Right ventricle myocardium superior (tissue), 1 donor: ENCODE measurements at places on chromosomes 1 and 21. TPM values are rescaled to one million over a fixed set of nuclear protein-coding genes. Genes with fewer than 3 reads are reported as not detected.

DNA sequence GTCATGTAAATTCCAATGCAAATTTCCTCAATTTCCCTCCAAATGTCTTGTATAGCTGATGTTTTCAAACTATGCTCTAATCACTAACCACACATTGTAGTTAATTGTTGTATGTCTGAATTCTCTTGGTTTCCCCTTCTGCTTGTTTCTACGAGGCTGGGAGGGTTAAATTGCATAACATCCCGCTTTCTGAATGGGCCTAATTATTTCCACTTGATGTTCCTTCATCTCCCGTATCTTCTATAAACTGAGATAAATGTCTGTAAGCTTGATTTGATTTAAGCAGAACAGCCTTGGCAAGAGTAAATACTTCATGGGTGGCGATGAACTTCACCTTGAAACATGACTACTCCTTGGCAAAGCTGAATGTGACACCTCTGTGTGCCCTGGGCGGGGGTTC is 72.2 kb downstream of the SERINC2 start:
- no peak for DNase-seq

DNA sequence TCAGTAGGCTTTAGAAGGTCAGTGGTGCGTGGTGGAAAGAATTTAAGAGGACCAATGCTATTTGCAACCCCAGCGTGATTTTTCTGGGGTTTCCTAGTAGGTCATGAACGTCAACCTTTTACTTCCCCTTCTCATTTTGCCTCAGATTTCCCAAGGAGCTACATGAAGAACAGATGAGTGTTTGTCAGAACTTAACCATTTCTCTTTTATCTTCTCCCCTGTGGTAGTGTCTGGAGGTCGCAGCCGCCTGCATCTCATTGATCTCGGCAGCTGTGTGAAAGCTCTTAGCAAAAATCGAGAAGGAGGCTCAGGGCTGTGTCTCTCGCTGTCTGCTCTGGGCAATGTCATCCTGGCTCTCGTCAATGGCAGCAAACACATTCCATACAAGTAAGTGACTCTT is 491.1 kb downstream of the KIF26B start:
- DNase-seq: no peak

- no peak for DNase-seq
Measured at GRCh38 chr1:236699366-236699765, 13.1 kb downstream of the ACTN2 start.

- no peak for DNase-seq
Measured at GRCh38 chr1:31605908-31606427, 11.5 kb upstream of the HCRTR1 start.

GRCh38 chr1:13540866-13541265 is 27.1 kb upstream of the LRRC38 start:
- peak; percentile 69 for DNase-seq

DNA sequence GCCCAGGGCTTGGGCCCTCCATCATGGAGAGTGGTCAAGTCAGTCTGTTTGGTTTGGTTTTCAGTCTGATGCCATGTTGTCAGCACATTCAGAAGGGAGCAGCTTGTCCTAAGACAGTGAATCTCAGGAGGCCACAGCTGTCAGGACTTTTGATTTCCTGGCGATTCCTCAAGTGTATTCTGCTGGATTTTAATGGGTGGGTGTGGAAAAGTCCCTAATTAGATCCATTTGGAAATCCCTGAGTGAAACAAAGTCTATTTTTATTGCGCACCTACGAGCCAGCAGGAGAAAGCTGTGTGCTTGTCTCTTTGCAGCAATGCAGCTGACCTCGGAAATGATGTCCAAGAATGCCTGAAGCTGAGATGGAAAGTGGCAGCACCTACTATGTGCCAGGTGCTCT is 21.6 kb upstream of the FHAD1 start:
- DNase-seq: no peak

DNA sequence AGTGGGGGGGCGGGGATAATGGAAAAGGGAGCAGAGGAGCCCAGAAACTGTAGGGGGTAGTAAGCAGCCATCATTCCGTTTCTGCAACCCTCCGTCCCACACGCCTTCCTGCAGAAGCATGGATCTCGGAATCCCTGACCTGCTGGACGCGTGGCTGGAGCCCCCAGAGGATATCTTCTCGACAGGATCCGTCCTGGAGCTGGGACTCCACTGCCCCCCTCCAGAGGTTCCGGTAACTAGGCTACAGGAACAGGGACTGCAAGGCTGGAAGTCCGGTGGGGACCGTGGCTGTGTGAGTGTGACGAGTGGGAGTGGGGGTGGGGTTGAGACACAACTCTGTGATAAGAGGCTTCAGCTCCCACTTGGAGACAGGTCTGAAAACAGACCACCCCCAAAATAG is 706 bp downstream of the CREB3L4 start:
- DNase-seq: no peak

DNA sequence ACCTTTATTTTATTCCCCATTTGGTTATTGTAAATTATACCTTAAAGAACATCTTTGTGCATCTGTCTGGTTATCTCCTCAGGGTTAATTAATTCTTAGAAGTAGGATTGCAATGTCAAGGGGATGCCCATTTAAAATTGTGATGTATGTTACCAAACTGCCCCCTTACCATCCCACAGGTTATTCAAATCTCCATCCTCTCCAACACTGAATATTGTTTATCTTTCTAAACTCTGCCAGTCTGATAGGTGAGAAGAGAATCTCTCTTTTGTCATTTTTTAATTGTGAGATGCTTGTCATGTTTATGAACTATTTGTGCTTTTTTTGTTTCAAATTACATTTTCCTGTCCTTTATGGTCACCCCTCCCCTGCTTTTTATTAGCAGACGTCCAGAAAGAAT is 55.8 kb downstream of the VWA5B1 start:
- no peak for DNase-seq

GRCh38 chr1:178506669-178507068 is 6.2 kb upstream of the TEX35 start:
- no peak for DNase-seq

- DNase-seq: no peak
Measured at GRCh38 chr1:200041337-200042118, 14.0 kb downstream of the NR5A2 start.

Gene MROH9
- total RNA-seq: not detected

Gene OR2W3
- total RNA-seq: not detected

Gene SNRNP40
- total RNA-seq: 18.1 TPM
